ENCODE measurements at places on chromosomes 2 and 18.

- DNase-seq = no peak
- no peaks in the 10 kb centered on the region for H3K4me1 ChIP-seq
- H3K4me3 ChIP-seq = no peak overlapping the region
- H3K36me3 ChIP-seq = no peaks in the 10 kb centered on the region
Measured at GRCh38 chr2:216302981-216303676, 69.2 kb downstream of the MARCHF4 start.

DNA sequence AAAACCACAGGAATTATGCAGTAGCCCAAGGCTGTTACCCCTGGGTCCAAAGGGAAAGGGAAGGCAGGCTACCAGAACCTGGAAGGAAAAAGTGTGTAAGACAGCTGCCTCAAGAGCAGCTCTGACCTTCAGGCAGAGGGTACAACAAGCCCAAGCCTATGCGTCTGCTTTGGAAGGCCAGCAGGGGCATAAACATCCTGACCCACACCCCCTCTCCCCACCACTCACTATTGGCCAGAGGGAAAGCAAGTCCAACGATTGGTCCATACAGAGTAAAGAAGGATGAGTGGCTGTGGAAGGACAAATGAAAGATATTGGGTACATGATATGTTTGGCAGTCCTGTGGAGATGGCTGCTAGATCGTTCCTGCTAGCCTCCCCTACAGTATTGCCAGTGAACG lies 227.6 kb upstream of the HNRNPA3 start:
- H3K4me1 ChIP-seq = no peaks in the 10 kb centered on the region
- no peaks in the 10 kb centered on the region for H3K36me3 ChIP-seq
- no peak overlapping the region for H3K4me3 ChIP-seq

DNA sequence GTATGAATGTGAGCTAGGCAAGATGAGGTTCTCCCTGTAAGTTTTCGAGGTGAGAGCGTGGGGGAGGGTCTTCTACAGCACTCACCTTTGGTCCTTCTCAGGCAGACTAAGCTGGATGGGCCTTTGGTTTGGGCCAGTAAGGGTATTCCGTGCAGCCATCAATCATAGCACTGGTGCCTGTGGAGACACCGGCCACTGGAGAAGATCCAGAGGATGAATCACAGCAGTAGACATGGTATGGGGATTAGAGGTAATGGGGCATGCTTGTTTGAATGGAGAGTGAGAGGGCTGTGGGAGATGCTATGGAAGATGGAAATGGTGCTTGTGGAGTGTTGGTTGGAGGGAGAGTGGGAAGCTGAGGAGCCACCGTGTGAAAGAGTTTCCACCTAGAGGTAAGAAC lies 16.1 kb downstream of the MAPRE3 start:
- H3K27ac ChIP-seq = no peak overlapping the region
- H3K27me3 ChIP-seq = no peaks in the 10 kb centered on the region
- no peaks in the 10 kb centered on the region for H3K36me3 ChIP-seq
- no peak for DNase-seq

DNA sequence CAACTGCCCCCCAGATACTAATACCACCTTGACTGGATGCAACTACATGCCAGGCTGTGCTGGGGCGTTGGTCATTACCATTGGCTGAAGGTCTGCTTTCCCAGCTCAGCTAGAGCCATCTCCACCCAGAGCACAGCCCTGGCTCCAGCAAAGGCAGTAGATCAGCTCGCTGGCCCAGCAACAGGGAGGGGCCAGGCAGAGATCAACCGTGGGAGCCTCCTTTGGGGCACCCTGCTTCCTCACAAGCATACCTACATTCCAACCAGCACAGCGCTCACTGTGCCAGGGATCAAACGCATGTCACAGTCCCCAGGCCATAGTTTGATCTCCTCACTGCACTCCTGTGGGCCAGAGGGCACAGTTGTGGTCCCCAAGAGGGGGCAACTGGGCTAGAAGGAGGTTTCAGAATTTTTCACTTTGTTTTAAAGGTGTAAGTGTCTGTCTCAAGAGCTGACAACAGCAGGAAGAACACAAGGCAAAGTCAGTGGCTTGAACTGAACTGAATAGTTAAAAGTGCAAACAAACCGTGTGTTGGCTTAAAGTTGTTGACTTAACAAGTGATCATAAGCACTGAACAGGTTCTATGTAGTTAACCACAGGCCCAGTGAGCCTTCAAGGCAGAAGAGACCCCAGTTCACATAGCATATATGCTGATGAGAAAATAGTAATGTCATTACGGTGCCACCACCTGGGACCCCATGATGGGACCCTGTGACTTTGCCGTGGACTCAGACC lies 70.1 kb upstream of the BZW1 start:
- no peak overlapping the region for H3K4me3 ChIP-seq
- DNase-seq = no peak
- no peaks in the 10 kb centered on the region for H3K4me1 ChIP-seq
- peaks cover 33% of the 10 kb centered on the region for H3K27me3 ChIP-seq

- no peak overlapping the region for H3K27ac ChIP-seq
- H3K4me3 ChIP-seq = no peak overlapping the region
- H3K36me3 ChIP-seq = no peaks in the 10 kb centered on the region
- H3K4me1 ChIP-seq = peaks cover 2% of the 10 kb centered on the region
Measured at GRCh38 chr18:22423878-22424564, 6.3 kb upstream of the CTAGE1 start.

- peaks cover 74% of the 10 kb centered on the region for H3K27me3 ChIP-seq
- H3K4me1 ChIP-seq = peaks cover 13% of the 10 kb centered on the region
- H3K27ac ChIP-seq = no peak overlapping the region
- no peak overlapping the region for H3K4me3 ChIP-seq
- DNase-seq = no peak
- no peaks in the 10 kb centered on the region for H3K36me3 ChIP-seq
Measured at GRCh38 chr2:235271936-235272335, 221.9 kb upstream of the AGAP1 start.

DNA sequence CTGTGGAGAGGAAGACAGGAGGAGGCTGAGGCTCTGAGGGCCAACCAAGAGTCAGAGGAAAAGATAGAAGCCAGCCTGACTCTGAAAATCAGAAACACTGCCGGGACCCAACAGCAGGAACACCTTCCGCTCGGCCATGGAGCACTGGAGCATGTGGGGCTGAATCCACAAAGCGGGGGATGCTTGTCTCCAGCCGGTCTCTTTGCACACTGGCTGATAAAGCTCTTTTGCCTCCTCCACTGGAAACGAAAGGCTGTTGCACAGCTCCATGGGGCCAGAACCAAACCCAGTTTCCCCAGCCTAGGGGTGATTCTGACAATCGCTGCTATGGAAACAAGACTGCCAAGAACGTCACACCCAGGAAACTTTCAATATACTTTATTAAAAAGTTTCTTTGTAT lies 90.3 kb downstream of the COL6A3 start:
- no peaks in the 10 kb centered on the region for H3K36me3 ChIP-seq
- no peaks in the 10 kb centered on the region for H3K4me1 ChIP-seq
- H3K4me3 ChIP-seq = no peak overlapping the region
- H3K27me3 ChIP-seq = peaks cover 13% of the 10 kb centered on the region
